ENCODE measurements at places on chromosomes 5 and 9.

DNA sequence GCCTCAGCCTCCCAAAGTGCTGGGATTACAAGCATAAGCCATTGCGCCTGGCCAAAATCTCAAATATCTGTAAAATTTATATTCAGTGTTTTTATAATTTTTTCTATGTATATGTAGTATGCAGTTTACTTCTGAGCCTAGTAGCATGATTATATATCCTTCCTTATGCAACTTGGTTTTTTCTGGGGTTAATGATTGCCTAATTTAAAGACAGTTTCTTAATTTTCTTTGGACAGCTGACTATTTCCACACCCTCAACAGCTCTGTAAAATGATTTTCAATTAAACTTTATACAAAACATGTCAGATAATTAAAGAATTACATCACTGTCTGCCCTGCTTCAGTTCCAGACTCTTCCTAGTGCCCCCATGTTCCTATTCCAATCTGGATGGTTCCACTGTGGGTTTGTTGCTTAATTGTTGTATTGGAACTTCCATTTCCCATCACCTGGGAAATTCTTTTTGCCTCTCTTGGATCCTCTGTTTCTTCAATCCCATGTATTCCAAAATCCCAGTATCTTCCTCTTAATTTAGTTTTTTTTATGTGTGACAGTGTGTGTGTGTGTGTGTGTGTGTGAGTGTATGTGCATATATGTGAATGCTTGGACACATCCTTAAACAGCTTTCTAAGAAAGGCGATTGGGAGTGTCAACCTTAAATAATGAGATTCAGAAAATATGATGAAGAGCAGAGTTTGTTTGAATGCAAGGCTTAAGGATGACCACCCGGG is 53.2 kb downstream of the C5orf22 start:
- no peak for DNase-seq

DNA sequence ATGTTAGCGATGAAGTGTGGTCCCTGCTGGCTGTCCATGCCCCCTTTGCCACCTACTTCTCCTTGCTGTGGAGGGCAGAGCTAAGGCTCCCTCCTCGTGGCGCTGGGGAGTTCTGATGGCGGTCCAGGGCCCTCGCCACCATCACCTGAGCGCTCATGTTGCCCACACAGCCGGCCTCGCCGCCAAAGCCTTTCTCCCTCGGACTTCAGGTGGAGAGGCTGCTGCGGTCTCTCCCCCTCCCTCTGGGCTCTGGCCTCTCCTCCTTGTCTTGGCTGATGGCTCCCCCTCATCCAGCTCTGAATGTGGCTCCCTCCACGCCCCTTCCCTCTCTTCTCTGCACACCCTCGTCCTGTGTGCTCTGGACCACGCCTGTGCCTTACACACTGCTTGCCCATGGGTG is 14.5 kb upstream of the LPCAT1 start:
- DNase-seq: no peak

DNA sequence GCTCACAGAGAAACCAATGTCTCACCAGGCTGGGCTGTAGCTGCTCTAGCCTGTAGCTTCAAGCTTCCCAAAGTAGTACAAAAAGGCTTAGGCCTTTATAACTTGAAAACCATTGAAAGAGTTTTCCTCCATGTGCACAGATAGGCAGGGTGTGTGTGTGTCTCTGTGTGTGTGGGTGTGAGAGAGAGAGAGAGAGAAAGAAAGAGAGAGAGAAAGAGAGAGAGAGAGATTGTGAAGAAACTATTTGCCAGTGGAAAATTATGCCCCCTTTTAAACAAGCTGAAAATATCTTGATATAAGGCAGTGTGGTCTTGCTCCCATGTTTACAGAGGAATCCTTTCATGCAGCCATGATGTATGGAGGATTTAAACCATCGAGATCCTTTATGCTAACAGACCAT is 17.9 kb upstream of the GDNF start:
- no peak for DNase-seq

DNA sequence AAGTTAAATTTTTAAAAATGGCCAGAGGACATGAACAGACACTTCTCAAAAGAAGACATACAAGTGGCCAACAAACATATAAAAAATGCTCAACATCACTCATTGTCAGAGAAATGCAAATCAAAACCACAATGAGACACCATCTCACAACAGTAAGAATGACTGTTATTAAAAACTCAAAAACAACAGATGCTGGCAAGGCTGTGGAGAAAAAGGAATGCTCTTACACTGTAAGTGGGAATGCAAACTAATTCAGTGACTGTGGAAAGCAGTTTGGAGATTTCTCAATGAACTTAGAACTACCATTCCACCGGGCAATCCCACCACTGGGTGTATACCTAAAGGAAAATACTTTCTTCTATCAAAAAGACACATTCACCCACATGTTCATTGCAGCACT is 168.5 kb upstream of the PIK3R1 start:
- peak; percentile 75 for DNase-seq

DNA sequence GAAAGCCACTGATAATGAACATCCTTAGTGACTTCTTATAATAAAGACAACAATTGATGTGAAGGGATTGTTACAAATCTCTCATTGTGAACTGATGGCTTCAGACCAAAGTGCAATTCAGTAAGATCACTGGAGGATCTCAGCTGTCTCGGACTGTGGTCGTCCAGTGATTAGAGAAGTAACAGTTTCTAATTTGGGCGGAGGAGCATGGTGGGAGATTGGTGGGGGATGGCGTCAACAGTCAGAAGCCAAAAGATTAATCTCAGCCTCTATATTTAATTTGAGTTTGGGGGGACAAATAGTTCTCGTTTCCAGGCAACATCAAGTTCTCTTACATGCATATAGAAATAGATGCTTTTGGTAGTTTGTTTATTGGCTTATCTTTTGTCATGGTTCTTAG is 11.4 kb downstream of the GZMK start:
- no peak for DNase-seq

DNA sequence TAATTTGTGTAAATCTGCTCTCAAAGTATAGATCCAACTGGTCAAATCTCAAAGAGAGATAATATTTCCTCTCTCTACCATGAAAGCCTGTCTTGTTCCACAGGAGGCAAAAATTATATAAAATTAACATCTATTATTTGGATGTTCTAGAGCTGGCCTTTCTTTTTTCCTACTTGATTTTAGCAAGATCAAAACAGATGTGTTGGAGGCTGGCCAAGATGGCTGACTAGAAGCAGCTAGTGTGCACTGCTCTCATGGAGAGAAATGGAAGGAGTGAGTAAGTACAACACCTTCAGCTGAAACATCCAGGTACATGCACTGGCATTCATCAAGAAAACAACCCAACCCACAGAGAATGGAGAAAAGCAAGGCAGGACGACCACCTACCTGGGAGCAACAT is 298.6 kb upstream of the SLC24A2 start:
- DNase-seq: no peak

DNA sequence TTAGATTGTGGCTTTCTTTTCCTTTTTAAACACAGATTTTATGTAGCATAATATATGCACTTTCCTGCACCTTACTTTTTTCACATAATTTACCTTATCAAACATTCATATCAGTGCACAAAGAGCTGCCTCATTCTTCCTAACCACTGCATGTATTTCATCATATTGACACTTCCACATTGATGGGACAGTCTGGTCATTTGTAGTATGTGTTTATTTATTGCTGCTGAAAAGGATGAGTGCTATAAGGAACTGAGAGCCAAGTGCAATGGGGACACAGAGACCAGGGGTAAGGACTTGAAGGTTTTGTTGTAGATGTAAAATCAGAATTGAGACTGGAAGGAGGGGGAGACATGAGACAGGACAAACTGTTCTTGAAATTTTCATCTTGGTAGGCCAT is 193.8 kb downstream of the SMARCA2 start:
- DNase-seq: no peak

DNA sequence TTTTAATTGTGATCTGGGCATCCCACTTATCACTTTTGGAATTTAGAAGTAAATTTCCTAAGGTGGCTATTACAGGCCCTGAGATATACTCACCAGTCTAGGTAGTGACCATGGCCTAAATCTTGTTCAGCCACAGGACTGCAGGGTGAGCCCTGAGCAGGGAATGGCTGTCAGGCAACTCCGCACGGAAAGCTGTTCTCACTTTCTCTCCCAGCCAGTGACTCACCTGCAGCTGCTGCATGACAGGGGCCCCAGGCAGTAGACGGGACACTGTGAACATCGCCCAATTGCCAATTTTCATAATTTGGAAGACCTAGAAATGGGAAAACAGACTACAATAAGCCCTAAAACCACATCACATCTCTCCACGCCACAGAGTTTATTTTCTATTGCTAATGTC is 69.6 kb upstream of the TAF1L start:
- DNase-seq: no peak

DNA sequence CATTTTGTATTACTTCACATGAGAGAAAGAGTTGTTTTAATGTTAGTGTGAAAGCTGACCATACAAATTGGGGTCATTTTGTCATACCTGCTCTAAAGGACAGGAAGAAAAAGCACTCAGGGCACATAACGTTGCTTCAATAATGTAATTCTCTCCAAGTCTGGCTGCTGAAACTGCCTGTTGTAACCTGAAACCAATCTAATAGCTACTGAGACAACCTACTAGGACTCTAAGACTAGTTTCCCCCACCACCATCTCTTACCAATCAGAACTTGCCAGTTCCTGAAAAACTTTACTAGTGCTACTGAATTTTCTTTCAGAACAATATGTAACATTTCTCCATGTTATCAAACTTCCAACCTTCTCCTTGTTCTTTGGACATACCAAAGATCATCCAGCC is 374.7 kb downstream of the PTPRD start:
- no peak for DNase-seq

DNA sequence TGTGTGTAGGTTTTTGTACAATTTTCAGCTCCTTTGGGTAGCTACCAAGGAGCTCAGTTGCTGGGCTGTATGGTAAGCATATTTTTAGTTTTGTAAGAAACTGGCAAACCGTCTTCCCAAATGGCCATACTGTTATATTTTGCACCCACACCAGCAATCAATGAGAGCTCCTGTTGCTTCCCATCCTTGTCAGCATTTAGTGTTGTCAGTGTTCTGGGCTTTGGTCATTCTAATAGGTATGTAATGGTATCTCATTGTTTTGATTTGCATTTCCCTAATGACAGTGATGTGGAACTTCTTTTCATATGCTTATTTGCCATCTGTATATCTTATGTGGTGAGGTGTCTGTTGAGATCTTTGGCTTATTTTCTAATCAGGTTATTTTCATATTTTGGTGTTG is 320.1 kb downstream of the MLLT3 start:
- DNase-seq: no peak

DNA sequence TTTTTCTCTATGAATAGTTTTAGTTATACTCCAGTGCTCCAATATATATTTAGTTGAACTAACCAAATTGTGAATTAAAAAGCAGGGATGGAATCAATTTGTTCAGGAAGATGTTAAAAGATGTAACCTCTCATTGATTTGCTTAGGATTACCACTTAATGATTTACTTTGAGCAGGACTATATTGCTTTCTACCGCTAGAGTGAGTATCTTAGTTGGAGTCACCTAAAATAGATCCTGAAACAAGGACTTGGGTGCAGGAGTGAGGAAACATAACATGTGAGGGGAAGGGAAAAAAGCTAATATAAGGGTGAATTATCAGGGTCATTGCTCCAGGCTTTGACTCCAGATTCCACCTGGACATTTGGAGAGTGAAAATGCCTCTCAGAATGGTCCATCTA is 2277.4 kb upstream of the C9orf72 start:
- DNase-seq: no peak

DNA sequence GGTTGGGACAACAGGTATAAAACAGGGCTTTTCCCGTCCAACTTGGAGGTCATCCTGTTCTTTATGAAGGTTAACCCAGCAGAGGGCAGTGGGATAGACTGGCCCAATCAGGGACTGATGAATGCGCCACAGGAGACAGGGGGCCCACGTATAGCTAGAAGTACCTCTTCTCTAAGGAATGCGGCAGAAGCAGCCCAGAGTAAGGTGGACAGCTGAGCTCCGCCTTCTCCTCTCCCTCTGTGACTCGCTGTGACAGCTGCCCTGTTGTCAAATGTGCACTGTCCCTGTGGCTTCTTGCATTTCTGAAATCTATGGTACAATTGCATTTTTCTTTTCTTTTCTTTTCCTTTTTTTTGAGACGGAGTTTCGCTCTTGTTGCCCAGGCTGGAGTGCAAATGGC is 306.6 kb downstream of the FBXL7 start:
- no peak for DNase-seq

- no peak for DNase-seq
Measured at GRCh38 chr9:83665580-83666200, 42.1 kb downstream of the UBQLN1 start.
